ENCODE measurements at places on chromosomes 1 and 21.
A peak's percentile ranks its signal among the peaks of the same experiment; 100 is the strongest.

- DNase-seq: no peak
These were observed 100.5 kb downstream of the TEX35 start for GRCh38 chr1:178613271-178613945.

DNA sequence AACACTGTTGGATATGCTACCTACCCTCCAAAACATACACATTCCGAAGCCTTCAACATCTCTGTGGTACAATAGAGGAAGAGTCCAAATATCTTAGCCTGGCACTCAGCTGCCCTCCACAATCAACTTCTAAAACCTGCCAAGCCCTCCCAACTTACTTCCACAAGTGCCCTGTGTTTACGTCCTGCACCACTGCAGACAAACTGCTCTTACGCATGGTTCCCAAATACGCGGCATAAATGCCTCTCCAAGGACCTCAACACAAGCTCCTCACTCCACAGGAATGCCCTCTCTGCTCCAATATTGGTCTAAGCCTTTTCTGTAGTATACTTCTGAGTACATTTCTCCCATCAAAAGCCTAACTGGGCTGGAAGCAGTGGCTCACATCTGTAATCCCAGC, 6.8 kb downstream of the AK2 start:
- peak; percentile 65 for DNase-seq

DNA sequence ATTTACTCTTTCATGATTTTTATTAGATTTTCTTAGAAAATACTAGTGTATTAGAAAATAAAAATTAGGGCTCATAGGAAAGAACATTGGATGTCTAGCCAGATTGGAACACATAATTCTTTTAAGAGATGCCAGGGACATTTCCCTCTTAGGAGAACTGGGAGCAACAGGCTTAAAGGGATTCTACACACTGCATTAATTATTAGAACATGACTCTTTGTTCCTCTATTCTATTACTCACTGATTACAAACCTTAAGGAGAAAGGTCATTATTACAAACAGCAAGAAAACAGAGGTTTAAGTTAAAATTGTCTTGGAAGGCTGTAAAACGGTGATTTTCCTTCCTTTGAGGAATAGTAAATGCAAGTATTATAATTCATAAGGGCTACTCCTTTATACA, 32.9 kb upstream of the VAV3 start:
- DNase-seq: no peak

GRCh38 chr21:45449658-45450422, 44.9 kb downstream of the COL18A1 start:
- no peak for DNase-seq

GRCh38 chr1:157437296-157437695, 115.0 kb downstream of the FCRL5 start:
- DNase-seq: no peak

DNA sequence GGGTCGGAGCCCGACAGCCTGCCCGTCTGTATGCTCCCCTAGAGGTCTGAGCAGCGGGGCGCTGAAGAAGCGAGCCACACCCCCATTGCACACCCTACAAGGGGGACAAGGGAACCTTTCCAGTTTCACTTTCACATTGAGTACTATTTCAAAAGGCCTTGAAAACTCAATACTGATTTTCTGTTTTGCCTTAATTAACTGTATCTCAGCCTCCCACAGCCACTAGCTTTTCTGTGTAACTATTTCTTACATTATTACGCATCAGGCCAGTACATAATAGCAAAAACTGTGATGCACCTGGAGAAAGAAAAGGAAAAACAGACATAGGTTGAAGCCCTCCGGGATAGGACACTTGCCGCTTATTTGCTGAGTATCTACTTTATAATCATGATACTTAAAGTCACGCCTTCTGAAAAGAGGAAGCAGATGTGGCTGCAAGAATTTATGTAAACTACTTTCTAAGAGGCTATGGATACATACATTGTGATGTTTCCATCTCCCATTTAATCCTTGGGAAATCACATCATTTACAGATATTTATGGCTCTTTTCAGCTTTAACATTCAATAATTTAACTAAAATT, 1719.5 kb downstream of the MRPL39 start:
- DNase-seq: no peak

GRCh38 chr1:21251773-21252471, 38.3 kb downstream of the ECE1 start:
- peak; percentile 76 for DNase-seq

- DNase-seq: no peak
These were observed 37.4 kb downstream of the CITED4 start for GRCh38 chr1:40824591-40825434.

DNA sequence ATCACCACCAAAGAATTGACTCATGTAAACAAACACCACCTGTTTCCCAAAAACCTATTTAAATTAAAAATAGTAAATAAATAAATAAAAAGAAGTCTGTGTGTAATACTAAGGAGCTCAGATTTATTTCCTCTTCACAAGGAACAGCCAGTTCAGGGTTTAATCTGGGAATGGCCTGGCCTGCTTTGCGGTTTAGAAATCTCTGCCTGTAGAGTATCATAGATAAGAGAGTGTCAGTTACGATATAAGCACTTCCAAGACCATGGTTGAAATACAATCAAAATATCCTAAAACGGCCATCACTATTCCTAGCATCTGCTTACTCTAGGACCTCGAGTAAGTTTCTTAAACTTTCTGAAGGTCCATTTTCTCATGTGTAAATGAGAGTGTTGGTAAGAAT, 274.4 kb downstream of the PLPP3 start:
- no peak for DNase-seq

GRCh38 chr1:112060261-112060660, 70.8 kb upstream of the KCND3 start:
- DNase-seq: no peak

GRCh38 chr1:33121728-33122127, 40.8 kb downstream of the AZIN2 start:
- DNase-seq: no peak

GRCh38 chr1:3465091-3465934, 10.8 kb downstream of the ARHGEF16 start:
- no peak for DNase-seq

- DNase-seq: no peak
These were observed 9.8 kb downstream of the SCMH1 start for GRCh38 chr1:41232305-41232704.

All from thyroid gland (tissue), 4 donors.